ENCODE measurements at places on chromosomes 1 and 21.

DNA sequence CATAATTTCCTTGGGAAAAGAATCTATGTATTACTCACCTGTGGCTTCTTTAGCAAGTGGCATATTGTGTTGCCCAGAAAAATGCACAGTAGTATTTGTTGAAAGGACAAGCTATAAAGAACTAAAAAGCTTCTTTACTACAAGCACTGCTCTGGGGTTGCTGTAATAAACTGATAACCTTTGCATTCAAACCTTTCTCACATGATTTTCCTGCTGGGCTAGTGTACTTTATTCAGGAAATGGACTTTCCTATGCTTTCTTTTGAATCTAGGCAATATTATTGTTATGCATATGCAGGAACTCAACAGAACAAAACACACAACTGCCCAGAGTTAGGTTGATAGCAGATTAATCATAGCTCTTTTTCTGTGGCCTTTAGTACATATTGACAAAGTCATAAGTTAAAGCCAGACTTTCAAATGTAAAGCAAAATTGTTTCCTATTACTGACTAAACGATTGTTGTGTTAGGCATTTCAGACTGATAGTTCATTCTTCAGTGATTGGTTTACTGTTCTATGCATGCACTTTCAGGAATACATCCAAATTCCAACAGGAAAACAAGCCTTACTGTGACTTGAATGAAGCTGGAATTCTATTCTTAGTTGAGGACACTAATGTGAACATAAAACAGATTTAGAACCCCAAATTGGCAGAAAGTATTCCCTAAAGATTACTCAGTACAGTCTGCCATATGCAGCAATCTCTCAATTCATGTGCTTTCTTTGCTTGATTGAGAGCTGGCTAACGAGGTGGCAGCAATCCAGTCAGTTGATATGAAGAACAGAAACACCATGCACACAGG lies 564.3 kb upstream of the NEGR1 start:
- no peak for DNase-seq

- DNase-seq = no peak
These were observed 55.2 kb downstream of the CD247 start for GRCh38 chr1:167463080-167463479.

DNA sequence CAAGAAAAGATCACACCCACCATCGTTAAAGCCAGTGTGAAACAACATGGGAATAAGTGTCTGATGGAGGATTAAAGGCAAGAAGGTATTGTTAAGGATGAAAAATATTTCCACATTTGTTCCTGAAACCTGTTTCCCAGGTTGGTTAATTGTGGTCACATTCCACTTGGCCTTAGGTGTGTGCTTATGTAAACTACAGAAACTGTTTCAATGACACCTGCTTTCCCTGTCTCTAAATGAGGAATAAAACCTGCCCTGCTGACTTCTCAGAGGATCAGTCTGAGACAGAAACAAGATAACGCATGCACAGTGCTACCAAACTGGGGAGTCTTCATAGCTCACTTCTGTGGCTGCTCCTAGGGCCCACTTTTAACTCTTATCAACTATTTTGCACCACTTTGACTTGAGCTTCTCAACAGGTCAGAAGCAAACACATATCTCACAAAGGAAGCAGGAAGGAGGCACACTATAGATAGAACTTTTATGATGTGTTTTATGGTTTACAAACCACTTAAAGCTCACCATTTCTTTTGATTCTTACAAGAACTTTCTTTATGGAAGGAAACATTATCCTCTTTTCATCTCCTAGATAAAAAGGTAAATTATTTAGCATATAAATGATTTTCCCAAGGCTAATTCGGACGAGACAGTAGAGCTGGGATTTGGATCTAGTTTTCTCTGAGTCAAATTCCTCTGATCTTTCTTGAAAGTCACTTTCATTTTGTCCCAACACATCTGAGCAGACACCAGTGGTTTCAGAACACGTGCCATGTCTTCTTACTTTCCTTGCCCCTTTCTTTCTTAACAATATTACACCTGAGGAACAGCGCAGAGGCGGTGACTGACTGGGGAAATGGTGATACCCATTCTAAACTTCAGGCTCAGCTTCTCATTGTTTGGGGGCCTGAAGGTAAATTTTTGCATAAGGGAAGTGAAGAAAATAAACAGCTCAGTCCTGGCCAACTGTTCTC lies 33.4 kb downstream of the CYP2J2 start:
- no peak for DNase-seq

GRCh38 chr21:28239340-28239739 lies 753.3 kb downstream of the LTN1 start:
- no peak for DNase-seq

GRCh38 chr1:223784541-223784940 lies 61.2 kb downstream of the TP53BP2 start:
- no peak for DNase-seq

- DNase-seq = no peak
These were observed 35.7 kb upstream of the SUCO start for GRCh38 chr1:172497230-172497629.

Data from activated gamma-delta T cell treated with anti-CD3 and anti-CD28 coated beads, Interleukin-2, amount 50 U/mL, for 16 hours (primary cell).